HEK293T (cell line): ENCODE measurements at places on chromosomes 3 and 15.

DNA sequence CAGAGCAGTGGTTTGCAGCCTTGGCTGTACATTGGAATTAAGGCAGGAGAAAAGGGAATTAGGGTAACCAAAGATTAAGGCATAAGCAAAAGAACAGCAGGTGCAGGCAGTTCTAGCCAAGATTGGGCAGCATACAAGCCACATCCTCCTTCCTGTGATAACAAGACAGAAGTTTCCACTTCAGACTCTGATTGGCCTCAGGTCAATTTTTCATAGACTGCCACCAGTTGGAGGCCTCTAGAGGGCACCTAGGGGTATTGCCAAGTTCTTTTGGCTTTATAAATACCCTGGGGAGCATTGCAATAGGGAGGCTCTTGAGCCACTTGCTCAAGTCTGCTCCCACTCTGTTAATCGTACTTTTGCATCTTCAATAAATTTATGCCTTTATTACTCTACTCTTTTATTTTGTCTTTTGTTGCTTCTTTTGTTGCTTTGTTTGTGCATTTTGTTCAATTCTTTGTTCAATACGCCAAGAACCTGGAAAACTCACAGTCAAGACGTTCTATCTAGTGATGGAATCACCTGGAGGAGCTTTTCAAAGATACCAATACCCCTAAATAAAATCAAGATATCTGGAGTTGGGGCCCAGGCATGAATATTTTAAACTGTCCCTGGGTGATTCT is 32.2 kb upstream of the FMN1 start:
- peak; percentile 34 for DNase-seq

- no peak for DNase-seq
These were observed 143.8 kb upstream of the LMCD1 start for GRCh38 chr3:8357859-8358258.

GRCh38 chr3:193879864-193880242 is 256.1 kb upstream of the HES1 start:
- no peak for DNase-seq

GRCh38 chr3:19652336-19652735 is 281.7 kb downstream of the EFHB start:
- no peak for DNase-seq

- no peak for DNase-seq
These were observed 62.2 kb downstream of the ABHD5 start for GRCh38 chr3:43752905-43753304.

- no peak for DNase-seq
These were observed 119.4 kb downstream of the SUCLG2 start for GRCh38 chr3:67535006-67535405.

GRCh38 chr3:195105389-195105788 is 165.6 kb downstream of the XXYLT1 start:
- no peak for DNase-seq
